ENCODE measurements at places on chromosomes 5 and 9.

GRCh38 chr5:32586276-32586599 lies 881 bp downstream of the SUB1 start:
- DNase-seq = peak; percentile 43

- DNase-seq = no peak
Measured at GRCh38 chr5:127583866-127584265, 65.0 kb upstream of the CTXN3 start.

- DNase-seq = no peak
Measured at GRCh38 chr5:116370149-116370548, 204.5 kb downstream of the SEMA6A start.

DNA sequence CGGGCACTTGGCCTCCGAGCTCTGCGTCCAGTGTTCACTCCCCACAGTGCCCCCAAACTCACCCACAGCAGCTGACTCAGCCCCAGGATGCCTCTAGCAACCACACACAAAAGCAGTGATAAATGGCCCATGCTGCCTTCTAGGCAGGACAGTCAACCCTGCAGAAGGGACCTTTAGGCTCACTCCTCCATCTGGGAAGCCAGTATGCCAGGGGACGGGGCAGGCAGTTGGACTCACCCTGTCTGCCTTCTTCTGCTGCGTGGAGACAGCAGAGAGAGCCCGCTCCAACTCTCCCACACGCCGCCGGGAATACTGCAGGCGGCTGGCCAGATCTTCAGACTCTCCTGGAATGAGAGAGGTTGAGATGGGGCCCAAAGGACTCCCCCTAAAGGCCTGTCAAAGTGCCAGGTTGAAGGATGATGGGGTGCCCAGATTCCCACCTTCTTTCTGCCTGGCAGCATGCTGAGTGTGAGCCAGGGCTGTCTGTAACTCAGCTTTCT lies 10.4 kb downstream of the GOLGA2 start:
- no peak for DNase-seq

Measured in stimulated activated CD4-positive, alpha-beta T cell treated with anti-CD3 and anti-CD28 coated beads, Interleukin-4, amount 100 ng/mL, for 24 hours (primary cell).